GM13977 (cell line): ENCODE measurements at places on chromosomes 7 and 10.

DNA sequence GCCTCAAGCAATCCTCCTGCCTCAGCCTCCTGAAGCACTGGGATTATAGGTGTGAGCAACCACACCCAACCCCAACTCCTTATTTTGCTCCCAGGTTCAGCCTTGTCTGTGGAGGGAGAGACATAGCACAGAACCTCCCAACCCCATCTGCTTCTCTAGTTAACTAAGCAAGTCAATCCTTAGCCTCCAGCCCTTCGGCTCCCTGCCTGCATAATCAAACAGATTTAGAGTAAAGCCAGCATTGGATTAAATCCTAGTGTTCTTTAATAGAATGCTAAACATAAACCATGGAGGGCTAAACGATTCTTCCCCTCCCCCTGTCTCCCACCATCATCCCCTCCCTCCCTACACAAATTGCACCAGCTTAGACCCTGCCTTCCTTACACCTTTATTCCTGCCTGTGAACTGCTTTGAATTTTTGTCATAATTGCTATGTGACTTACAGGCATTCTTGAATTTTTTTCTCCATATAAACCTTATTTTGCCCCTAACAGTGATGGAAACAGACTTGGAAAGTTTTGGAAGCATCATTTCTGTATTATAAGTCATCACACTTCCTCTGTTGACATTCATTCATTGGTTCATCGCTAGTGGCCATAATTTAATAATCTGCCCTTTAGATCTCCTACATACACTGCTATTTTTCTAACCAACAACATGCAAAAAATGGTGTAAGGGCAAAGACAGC lies 72.6 kb upstream of the TOMM7 start:
- DNase-seq: no peak

- DNase-seq: no peak
These were observed 635.5 kb downstream of the AUTS2 start for GRCh38 chr7:70233776-70234175.

DNA sequence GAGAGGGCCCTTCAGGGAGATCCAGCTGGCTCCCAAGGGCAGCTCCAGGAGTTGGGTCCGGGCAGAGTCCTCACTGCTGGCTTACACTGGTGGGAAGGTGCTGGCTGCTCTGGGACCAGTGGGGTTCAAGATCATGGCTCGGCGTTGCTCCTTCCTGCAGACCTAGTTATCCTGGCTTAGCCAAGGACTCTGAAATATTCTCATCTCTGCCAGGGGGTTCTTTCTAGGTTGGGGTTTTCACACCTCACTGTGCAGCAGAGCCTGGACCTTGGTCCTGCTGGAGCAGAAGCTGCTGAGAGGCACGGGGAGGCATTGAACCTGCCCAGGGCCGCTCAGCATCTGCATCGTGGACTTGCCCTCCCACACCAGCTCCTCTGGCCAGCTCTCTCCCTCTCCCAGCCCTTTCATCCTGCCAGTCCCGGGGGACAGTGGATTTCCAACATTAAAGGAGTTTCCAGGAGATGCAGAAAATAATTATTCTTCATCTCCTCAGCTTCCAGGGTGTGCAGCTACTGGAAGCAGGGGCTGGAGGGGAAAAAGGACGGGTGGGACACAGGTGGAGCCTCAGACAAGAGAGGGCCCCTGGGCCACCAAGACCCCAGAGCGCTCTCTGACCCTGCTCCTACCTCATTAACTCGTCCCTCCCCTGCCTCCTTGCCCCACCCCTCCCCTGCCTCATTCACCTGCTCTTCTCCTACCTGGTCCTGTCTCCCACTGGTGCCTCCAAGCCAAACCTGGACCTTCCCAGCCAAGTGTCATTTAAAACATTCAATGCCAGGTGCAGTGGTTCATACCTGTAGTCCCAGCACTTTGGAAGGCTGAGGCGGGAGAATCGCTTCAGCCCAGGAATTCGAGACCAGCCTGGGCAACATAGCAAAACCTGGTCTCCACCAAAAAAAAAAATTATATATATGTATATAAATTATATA lies 42.5 kb downstream of the JAKMIP3 start:
- DNase-seq: no peak

DNA sequence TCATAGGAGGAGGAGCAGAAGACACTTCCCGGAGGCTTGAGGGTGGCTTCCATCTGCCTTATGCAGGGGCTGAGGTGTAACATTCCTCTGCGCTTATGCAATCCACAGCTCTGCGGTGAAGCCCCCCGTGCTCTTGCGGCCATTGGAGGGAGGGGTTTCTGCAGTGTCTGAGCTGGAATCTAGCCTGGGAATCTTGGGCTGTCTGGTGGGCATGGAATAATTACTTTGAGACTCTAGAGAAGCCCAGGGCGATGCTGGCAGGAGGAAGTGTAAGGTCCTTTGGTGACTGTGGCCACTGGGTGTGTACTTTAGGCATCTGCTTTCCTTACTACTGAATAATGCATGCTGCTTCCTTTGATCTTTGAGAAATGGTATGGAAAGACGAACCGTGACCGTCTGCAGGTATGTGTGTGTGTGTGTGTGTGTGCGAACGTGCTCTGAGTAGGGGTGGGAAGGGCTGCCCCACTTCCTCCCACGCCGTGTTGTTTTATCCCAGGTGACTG lies 181.0 kb downstream of the PRPF18 start:
- no peak for DNase-seq

GRCh38 chr10:97785231-97785630 lies 13.4 kb upstream of the SFRP5 start:
- DNase-seq: no peak

DNA sequence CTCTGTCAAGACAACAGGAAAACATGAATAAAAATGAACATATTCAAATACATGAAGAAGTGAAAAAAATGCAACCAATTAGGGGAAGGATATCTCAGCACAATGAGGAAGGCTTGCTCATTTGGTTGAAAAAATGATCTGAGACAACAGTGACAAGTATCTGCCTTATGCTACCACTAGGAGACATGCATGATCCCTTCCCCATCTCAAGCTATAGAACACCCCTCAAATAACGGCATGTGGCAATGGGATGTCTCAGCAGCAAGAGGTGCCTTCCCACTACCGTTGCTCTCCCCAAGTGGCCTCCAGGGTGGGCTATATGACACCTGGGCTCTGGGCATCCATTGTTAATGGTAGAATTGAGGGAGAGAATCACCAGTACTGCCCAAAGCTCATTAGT lies 98.1 kb upstream of the RSU1 start:
- DNase-seq: no peak

DNA sequence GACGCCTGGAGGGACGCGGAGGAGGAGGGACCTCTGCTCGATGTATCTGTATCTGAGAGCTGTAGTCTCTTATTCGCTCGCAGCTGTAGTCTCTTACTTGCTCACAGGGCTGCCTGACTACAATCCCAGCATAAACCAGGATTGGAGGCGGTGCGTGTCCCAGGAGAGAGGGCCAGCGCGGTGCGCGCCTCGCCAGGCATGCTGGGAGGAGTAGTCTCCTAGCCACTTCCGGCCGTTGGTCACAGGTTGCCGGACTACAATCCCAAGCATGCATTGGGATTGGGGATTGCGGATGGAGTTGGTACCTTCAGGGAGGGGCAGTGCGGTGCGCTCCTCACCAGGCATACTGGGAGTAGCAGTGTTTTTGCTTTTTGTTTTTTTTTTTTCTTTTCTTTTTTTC lies 421.7 kb upstream of the NUPR2 start:
- DNase-seq: no peak

DNA sequence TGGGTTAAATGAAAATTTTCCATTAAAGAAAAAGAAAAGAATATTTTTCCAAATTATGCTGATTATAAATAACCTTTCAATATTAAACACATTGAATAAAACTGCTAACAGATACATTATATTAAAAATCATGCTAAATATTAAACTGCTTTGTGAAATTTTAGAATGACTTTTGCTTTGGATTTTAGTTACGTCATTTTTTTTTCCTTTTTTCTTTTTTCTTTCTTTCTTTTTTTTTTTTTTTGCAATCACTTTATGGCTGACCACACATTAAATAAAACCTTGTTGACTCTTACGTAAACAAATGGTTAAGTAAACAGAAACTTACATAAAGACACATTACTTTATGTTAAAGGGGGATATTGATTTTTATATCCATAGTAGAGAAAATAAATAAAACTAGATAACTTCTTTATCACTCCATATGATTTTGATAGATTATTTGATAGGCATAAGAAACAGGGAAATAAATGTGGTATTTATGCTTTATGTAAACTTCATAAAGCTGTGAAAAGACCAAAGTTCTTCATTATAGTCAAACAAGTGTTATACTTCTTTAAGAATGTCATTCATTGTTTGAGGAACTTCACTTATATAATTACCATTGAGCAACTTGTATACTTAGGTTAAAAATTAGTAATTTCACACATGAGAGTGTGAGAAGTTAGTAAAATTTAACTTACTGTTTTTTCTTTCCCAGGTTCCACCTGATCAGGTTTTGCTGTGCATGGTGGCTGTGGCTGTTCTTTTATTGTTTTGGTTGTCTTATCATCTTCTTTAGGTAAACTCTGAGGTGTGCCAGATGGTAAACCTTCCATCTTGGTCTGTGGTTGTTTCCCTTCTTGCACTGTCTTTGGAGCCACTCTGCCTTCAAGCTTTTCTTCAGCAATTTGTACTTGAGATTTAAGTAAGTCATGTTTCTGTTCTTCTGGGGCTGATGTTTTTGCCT lies 197.3 kb downstream of the PCLO start:
- no peak for DNase-seq
